ENCODE measurements at places on chromosomes 6 and 20.

DNA sequence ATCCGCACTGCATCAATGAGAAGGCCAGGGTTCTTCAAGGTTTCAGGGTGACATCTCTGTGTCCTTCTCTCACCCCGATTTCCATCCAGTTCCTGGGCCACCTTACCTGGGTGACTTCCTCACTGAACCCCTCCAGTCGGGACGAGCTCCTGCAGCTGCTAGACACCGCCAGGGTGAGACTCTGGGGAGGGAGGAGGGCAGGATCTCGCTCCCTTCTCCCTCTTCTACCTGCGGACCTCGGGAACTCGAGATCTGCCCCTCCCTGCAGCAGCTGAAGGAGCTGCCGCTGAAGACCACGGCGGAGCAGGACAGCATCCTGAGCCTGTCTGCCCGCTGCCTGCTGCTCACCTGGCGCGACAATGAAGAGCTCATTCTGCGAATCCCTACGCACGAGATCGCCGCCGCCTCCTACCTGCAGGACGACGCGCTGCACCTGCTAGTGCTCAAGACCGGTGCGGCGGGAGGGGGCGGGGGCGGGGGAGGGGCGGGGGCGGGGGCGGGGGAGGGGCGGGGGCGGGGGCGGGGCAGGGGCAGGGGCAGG lies 7.5 kb downstream of the CCM2L start:
- H3K27me3 ChIP-seq: peaks cover 69% of the 10 kb centered on the region
- H3K4me1 ChIP-seq: peaks cover 18% of the 10 kb centered on the region
- peak overlapping the region; percentile 92 for H3K4me3 ChIP-seq
- H3K27ac ChIP-seq: no peak overlapping the region
- H3K36me3 ChIP-seq: peaks cover 4% of the 10 kb centered on the region

- no peaks in the 10 kb centered on the region for H3K27me3 ChIP-seq
- H3K4me3 ChIP-seq: no peak overlapping the region
- no peak overlapping the region for H3K27ac ChIP-seq
- H3K36me3 ChIP-seq: no peaks in the 10 kb centered on the region
Measured at GRCh38 chr6:429515-430121, 38.1 kb downstream of the IRF4 start.

DNA sequence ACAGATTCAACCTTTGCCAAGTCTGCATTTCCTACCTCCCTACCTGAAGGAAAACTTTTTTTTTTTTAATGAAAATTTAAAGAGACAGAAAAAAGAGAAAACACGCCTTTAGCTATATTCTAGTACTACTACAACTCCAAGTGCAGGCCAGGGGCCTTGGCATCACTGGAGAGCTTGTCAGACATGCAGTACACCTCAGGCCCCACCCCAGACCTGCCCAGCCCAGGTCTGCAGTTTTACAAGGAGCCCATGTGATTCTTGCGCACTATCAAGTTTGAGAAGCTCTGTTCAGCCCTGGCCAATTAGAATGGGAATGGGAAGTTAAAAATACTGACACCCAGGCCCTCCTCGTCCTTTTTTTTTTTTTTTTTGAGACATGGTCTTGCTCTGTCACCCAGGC lies 85.0 kb downstream of the NFATC2 start:
- no peak for DNase-seq
- H3K36me3 ChIP-seq: peaks cover 13% of the 10 kb centered on the region
- peak overlapping the region; percentile 68 for H3K27ac ChIP-seq
- peaks cover 25% of the 10 kb centered on the region for H3K4me1 ChIP-seq

DNA sequence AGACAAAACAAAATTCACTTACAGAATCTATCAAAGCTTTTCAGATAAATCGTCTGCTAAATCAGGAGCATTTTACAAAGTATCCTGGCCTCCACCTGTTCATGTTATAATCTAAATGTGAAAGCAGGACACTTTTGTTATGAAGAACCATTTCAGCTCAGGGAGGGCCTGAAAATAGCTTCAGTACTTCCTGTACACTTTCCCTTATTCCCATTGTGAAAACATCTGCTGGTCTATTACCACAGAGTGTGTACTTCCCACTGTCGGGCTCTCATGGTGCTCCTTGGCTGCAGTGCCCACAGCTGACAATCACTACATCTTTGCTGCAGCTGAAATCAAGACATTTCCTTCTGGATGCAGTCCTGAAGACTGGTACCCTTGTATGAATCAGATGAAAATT lies 128.1 kb downstream of the OPRM1 start:
- DNase-seq: no peak
- no peak overlapping the region for H3K27ac ChIP-seq
- peaks cover 3% of the 10 kb centered on the region for H3K36me3 ChIP-seq

- peaks cover 4% of the 10 kb centered on the region for H3K4me1 ChIP-seq
- H3K36me3 ChIP-seq: no peaks in the 10 kb centered on the region
- H3K27ac ChIP-seq: peak overlapping the region; percentile 14
- no peaks in the 10 kb centered on the region for H3K27me3 ChIP-seq
Measured at GRCh38 chr6:53205778-53206177, 57.1 kb upstream of the GCM1 start.

DNA sequence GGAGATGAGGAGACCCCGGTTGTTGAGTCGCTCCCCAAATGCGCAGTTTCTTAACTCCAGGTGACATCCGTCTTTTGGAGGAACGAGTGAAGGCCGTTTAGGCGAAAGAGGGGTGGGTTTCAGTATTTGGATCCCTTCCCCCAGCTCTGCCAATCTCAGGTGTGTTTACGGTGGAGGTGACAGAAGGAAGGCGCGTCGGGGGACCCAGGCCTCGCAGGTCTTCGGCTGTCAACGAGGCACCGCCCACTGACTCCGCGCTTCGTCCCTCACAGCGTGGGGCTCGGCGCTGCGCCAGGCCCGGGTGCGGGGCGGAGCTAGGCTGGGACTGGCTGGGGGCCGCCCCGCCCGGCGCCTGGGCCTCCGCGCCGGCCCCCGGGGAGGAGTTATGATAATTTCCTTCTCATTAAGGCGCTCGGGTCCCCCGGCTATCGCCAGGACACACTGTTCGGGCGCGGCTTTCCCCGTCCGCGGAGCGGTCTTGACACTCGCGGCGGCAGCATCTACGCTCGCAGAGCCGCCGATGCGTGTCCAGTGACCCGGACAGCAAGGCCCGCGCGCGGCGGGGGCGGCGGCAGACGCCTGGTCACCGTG lies at the start of gene TFAP2C:
Gene TFAP2C, plus strand, starts transcription at position 434 of the 591 bp plus-strand sequence. CDS start 239 bp downstream, outside the sequence.
- peaks cover 55% of the 10 kb centered on the region for H3K27me3 ChIP-seq
- H3K27ac ChIP-seq: no peak within 1 kb of the TSS
- H3K4me3 ChIP-seq: peak within 1 kb of the TSS; percentile 76
- H3K36me3 ChIP-seq: no peaks in the 10 kb centered on the region

- H3K27me3 ChIP-seq: peaks cover 41% of the 10 kb centered on the region
- H3K36me3 ChIP-seq: no peaks in the 10 kb centered on the region
- H3K4me1 ChIP-seq: peaks cover 2% of the 10 kb centered on the region
- no peak overlapping the region for H3K27ac ChIP-seq
- DNase-seq: no peak
Measured at GRCh38 chr6:13563009-13563408, 11.4 kb upstream of the SIRT5 start.

GRCh38 chr20:50858525-50858924 lies 63.7 kb downstream of the BCAS4 start:
- H3K4me3 ChIP-seq: no peak overlapping the region
- H3K36me3 ChIP-seq: peaks cover 6% of the 10 kb centered on the region
- H3K27me3 ChIP-seq: no peaks in the 10 kb centered on the region
- no peak for DNase-seq

GRCh38 chr6:141824350-141824749 lies 308.4 kb upstream of the GJE1 start:
- no peak overlapping the region for H3K27ac ChIP-seq
- H3K36me3 ChIP-seq: no peaks in the 10 kb centered on the region
- DNase-seq: no peak
- H3K4me1 ChIP-seq: no peaks in the 10 kb centered on the region
- H3K4me3 ChIP-seq: no peak overlapping the region

DNA sequence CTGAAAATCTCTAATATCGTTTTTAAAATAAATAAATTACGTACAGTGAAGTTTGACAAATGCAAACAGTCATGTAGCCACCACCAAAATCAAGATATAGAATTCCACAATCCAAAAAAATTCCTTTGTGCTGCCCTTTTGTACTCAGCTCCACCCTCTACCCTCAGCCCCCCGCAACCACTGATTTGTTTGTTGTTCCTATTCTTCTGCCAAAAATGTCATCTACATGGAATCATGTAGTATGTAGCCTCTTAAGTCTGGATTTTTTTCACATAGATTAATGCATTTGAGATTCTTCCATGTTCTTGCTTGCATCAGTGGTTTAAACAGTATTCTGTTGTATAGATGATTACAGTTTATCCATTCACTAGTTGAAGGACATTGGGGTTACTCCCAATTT lies 8.5 kb upstream of the REPS1 start:
- no peaks in the 10 kb centered on the region for H3K4me1 ChIP-seq
- H3K27me3 ChIP-seq: no peaks in the 10 kb centered on the region
- H3K27ac ChIP-seq: no peak overlapping the region

- H3K27me3 ChIP-seq: no peaks in the 10 kb centered on the region
- H3K27ac ChIP-seq: no peak overlapping the region
- H3K36me3 ChIP-seq: no peaks in the 10 kb centered on the region
- no peak overlapping the region for H3K4me3 ChIP-seq
- H3K4me1 ChIP-seq: no peaks in the 10 kb centered on the region
- no peak for DNase-seq
Measured at GRCh38 chr6:15176816-15177370, 69.0 kb upstream of the JARID2 start.

- H3K4me3 ChIP-seq: no peak overlapping the region
- H3K27ac ChIP-seq: peak overlapping the region; percentile 86
- H3K4me1 ChIP-seq: peaks cover 47% of the 10 kb centered on the region
Measured at GRCh38 chr6:11343963-11344723, 111.7 kb upstream of the NEDD9 start.

DNA sequence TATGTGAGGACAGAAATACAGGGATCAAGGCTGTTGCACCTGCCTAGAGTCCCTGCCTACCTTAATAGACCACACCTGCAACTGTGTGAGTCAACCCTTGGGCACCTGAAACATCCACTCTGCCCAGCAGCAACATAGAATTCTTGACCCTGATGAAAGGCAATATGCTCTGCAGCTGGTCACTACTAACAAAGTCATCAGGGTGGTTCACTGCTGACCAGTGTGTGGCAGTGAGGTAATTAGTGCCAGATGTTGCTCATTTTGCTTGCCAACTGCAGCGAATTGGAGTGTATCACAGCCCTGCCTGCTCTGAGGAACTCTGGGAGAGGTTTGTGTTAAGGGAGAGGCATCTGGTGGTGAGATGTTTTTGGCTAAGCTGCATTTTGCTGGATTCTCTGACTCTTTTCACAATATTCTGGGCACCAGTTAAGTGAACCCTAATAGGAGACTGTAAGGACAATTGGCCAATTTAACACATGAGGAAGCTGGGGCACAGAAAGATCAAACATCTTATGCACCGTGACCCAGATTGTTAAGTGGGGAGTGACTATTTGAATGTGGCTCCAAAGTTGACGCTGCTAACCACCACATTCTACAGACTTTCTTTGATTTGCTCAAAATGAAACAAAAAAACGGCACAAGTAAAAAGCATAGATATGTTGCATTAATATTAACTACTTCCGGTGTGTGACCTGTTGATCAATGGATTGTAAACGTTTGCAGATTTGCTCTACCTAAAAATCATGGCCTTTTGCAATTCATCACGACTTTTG lies 61.9 kb upstream of the OPRM1 start:
- H3K27me3 ChIP-seq: peaks cover 3% of the 10 kb centered on the region
- H3K27ac ChIP-seq: no peak overlapping the region
- H3K36me3 ChIP-seq: no peaks in the 10 kb centered on the region
- H3K4me1 ChIP-seq: peaks cover 4% of the 10 kb centered on the region
- no peak for DNase-seq

DNA sequence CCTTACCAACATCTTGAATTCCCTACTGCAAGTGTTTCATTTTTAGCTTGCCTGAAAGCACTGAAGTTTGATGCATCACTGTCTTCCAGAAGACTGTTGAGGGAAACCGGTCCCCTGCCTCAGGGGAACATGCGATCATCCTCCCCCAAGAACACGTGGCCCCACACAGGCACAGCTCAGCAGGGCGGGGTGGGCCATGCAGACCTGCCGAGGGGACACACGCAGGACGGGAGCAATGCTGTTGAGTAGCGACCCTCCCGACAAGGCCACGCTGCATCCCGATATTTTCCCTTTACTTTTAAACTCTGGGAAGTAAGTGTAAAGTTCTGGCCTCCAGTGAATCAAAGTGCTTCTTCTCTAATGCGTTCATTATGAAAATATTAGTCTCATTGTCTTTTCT lies 59.3 kb upstream of the XRN2 start:
- peaks cover 4% of the 10 kb centered on the region for H3K4me1 ChIP-seq
- H3K27ac ChIP-seq: no peak overlapping the region
- H3K4me3 ChIP-seq: no peak overlapping the region
- H3K36me3 ChIP-seq: peaks cover 11% of the 10 kb centered on the region

DNA sequence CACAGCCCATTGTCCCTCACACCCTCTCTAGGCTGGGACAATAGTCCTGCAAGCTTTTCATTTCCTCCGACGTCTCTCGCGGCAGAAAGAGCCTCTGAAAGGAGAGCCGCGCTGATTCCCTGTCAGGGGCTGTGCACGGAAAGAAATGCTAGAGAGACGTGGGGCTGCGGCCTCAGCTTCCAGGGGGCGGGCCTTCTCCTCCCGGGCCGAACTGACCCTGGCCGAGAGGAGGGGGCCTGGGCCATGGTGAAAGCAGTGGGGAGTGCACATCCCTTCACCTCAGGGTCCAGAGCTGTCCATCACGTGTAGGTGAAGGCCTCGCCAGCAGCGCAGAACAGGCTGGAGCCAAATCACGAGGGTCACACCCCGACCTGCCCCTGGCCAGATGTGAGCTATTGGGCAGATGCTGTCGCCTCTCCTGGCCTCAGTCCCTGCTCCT lies 220.4 kb downstream of the TAF4 start:
- no peaks in the 10 kb centered on the region for H3K36me3 ChIP-seq
- H3K27me3 ChIP-seq: peaks cover 31% of the 10 kb centered on the region
- H3K4me3 ChIP-seq: no peak overlapping the region
- no peak for DNase-seq

GRCh38 chr6:165971202-165971601 lies 196.4 kb downstream of the TBXT start:
- no peak overlapping the region for H3K27ac ChIP-seq
- no peaks in the 10 kb centered on the region for H3K4me1 ChIP-seq
- H3K36me3 ChIP-seq: no peaks in the 10 kb centered on the region
- peaks cover 9% of the 10 kb centered on the region for H3K27me3 ChIP-seq
- DNase-seq: no peak

DNA sequence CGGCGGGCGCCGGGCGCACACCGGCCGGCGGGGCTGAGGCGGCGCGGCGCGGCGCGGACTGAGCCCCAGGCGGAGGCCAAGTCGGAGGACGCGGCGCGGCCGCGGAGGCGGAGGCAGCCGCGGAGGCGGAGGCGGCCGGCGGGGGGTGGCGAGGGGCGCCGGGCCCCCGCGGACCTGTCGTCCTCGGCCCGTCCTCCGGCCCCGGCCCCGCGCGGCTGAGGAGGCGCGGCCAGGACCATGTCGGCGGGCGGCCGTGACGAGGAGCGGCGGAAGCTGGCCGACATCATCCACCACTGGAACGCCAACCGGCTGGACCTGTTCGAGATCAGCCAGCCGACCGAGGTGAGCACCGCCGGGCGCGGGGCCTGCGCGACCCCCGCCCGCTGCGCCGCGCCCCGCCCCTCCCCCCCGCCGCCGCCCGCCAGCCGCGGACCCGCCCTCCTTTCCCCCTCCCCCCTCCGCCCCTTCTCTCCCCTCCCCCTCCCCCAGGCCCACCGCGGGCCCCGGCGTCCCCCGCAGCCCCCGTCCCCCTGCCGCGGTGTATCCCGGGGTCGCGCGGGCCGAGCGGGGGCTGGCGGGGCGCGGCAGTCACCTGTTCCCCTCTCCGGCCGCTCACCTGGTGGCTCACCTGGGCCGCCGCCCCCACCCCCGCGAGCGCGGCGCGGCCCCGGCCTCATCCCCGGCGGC lies at the start of gene AFDN:
Gene AFDN, plus strand, starts transcription at position 16 of the 687 bp plus-strand sequence. Its CDS starts 222 bp downstream, at position 238.
- peak; percentile 15 for DNase-seq
- H3K4me1 ChIP-seq: peaks cover 43% of the 10 kb centered on the region
- no peaks in the 10 kb centered on the region for H3K36me3 ChIP-seq
- H3K4me3 ChIP-seq: peak within 1 kb of the TSS; percentile 92
- peaks cover 6% of the 10 kb centered on the region for H3K27me3 ChIP-seq
